T-helper 1 cell (primary cell): ENCODE measurements at places on chromosomes 5 and 9.

DNA sequence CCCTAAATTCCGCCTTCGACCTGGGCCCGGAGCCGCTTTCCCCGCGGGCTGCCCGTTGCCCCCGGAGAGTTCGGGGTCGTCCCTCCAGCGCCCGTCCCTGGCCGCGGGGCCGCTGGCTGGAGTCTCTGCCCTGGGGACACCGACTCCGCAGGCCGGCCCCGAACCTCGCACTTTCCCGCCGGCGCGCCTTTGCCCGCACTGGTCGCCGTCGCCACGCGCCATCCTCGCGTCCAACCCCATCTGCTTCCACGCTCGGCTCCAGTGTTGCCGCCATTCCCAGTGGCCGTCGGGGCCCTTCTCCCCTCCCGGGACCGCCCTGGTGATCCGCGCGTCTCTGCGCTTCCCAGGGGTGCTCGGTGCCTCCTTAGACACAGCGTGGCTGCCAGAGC lies 11.0 kb downstream of the LHX3 start:
- DNase-seq: no peak

DNA sequence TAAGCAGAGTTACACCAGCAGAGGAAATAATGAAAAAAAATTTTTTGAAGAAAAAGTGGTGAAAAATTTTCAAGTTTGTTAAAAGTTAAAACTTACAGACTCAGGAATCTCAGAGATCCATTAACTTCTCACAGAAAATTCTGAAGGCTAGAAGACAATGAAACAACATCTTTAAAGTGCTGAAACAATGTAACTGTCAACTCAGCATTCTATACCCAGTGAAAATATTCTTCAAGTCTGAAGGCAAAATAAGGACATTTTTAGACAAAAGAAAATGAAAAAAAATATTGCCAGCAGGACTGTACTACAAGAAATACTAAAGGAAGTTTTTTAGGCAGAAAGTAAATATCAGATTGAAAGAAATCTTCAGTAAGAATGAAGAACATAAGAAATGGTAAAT lies 36.7 kb upstream of the RGMB start:
- no peak for DNase-seq

DNA sequence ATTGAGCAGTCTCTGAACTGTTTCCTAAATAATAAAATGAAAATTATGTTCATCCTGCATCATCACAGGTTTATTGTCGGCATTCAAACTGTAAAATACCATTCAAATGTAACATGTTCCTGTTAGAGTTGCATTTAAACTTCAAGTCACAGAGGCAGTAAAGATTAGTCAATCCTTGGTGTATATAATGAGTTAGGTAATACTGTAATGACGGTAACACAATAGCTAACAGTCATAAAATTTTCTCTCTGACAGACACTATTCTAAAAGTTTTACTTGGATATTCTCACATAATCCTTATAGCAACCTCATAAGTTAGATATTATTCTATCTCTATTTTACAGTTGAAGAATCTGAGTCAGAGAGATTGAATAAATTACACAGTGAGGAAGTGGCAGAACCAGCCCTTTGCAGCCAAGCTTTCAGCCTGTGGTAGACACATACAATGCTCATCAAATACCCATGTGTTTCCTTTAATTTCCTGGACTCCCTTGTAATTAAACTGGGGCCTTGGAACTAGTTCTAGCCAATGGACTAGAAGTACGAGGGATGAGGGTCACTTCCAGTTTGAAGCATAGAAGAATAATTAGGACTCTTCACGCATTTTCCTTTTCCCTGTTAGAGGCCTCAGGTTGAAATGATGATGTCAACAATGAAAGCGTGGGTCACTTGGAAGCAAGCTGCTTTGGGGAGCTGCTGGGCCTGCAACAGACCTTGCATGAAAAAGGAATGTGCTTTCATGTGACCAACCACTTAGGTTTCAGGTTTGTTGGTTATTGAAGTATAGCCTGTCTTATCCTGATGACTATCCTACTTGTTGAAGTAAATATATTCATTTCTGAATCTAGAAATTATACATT lies 12.3 kb upstream of the CAST start:
- DNase-seq: no peak

- DNase-seq: no peak
Observed at GRCh38 chr5:101687349-101687985, 608.6 kb downstream of the SLCO4C1 start.

DNA sequence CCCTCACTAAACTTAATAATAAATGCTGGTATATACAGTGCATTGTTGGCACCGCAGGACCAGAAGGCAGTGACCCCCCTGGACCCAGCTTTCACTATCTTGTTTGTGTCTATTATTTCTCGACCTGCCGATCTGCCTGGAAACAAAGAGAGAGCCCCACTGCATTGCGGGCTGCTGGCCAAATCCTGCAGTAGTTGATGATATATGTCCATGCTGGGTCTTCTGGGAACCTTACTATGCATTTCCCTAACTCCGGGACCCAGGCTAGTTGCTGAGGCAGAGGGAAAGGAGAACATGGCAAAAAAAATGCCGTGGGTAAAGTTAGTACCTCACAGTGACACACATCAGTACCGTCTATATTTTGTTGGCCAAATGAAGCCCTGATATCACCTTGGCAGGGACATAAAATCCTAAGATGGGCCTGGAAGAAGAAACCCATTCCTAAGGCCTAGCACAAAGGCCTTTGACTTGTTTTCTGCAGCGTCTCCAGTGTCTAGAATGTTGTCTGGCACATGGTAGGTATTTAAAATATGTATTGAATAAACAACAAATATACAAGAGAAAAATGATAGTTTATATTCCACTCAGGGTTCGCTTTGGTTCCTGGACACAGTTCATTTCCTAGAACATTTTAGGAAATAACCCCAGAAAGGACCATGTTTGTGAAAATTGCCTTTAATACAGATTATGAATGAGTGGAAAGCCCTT lies 46.1 kb downstream of the NMUR2 start:
- DNase-seq: no peak

GRCh38 chr5:40204144-40204543 lies 475.6 kb upstream of the PTGER4 start:
- no peak for DNase-seq
